ENCODE measurements at places on chromosomes 11 and 22.
A peak's percentile ranks its signal among the peaks of the same experiment; 100 is the strongest.

GRCh38 chr11:47078751-47079521, 97.7 kb downstream of the ARFGAP2 start:
- no peak for DNase-seq

GRCh38 chr11:103055221-103055890, 36.6 kb downstream of the DCUN1D5 start:
- DNase-seq = no peak

GRCh38 chr11:13644997-13645687, 23.3 kb upstream of the FAR1 start:
- no peak for DNase-seq

GRCh38 chr11:113992459-113993110, 17.7 kb downstream of the HTR3A start:
- DNase-seq = no peak

DNA sequence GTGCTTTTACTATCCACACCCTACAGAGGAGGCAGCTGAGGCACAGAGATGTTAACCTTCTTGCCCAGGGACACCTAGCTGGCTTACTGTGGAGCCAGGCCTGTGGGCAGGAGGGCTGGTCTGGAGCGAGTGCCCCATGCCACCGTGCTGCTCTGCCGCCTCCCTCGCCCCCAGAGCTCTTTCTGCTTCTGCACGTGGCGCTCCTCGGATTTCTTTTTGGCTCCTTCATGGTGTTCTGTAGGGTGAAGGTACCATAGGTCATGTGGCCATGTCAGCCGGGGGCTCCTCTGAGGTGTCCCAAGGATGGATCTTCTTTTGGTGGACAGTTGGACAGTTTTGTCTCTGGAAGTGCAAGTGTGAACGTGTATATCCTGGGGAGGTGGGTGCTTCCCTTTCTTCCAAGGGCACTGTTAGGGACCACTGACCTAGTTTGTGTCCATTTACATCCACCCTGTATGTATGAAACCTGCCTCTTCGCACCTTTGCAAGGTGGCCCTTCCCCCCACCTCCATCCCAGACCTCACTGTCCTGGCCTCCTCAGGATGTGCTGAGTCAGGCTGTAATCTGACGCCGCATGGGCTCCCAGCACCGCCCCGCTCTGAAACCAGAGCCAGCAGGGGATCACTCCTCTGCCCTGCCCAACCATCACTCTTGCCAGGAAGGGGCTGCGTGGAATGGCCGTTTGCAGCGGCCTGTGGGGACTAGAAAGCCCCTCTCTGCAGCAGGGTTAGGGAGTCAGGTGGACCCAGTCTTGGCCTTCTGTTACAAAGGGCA, 31.7 kb downstream of the POLR3H start:
- no peak for DNase-seq

DNA sequence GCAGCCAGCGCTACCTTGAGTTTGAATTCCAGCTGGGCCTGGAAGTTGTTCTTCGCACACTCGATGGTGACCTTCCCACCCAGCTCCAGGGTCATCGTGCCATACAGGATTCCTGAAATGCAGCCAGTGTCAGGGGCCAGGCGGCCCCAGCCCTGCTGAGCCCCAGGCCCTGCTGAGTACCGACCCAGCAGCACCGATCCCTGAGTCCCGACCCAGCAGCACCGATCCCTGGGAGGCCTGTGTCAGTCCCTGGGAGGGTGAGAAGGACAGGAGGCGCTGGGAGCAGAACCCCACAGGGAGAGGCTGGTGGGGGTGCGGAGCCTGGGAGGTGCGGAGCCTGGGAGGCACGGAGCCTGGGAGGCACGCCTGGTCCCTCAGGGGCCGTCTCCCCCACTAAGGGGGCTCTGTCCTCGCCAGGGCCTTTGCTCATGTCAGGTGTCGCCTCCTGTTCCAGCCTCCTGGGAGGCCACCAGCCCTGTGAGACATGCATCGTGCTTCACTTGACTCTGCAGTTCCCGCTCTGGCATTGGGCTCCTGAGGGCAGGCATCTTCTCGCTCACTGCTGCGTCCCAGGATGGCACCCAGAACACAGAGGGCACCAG, 37.1 kb upstream of the CARS1 start:
- DNase-seq = no peak

GRCh38 chr11:28366549-28367346, 258.6 kb downstream of the METTL15 start:
- DNase-seq = no peak

DNA sequence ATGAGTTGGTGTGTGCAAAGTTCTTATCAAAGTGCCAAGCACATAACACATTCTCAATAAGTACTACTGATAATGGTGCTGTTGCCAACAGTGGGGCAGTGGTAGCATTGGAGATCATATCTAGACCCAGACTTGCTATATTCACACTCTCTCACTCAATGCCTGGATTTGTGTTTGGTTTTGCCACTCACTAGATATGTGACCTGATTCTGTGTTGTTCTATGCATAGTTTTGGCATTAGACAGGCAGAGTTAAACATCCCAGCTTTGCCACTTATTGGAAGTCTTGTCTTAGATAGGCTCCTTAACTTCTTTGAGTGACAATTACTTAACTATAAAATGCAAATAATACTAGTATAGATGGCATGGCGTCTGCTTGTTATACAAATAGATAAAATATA, 642.6 kb upstream of the CCDC179 start:
- no peak for DNase-seq

- DNase-seq = no peak
Observed at GRCh38 chr22:27990451-27990840, 71.4 kb upstream of the PITPNB start.

- no peak for DNase-seq
Observed at GRCh38 chr11:134519788-134520187, 107.7 kb upstream of the B3GAT1 start.

DNA sequence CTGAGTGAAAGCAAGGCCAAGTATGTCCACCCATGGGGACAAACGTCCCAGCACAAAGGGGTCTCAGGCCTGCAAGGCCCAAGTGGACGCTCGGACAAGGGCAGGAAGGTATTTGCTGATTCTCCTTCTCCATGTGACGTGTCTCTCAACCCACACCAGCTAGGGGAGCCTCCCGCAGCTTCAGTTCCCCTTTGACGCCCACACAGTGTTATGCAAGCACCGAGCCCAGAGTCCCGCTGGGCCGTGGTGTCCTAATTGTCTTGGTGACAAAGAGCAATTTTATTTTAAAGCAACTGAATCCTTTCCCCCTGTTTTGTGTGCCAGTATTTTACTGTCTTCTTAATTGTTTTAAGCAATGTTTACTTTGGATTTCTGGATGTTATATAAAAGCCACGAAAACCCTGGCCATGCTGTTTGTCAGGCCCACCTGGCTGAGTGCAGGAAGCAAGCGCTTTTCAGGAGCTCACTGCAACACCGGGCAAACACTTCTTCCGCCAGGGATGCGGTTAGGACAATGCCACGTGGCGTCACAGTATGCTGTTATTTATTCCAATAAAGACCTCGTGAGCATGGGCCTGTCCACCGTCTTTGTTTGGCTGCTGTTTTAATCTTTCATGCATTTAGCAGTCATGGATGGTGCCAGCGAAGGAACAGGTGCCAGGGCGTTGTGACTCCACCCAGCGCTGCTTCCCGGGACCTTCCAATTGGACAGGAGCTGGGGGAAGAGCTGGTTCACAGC, 8.2 kb upstream of the PARVG start:
- peak; percentile 67 for DNase-seq

- no peak for DNase-seq
Observed at GRCh38 chr11:16796311-16796710, 57.9 kb downstream of the C11orf58 start.

DNA sequence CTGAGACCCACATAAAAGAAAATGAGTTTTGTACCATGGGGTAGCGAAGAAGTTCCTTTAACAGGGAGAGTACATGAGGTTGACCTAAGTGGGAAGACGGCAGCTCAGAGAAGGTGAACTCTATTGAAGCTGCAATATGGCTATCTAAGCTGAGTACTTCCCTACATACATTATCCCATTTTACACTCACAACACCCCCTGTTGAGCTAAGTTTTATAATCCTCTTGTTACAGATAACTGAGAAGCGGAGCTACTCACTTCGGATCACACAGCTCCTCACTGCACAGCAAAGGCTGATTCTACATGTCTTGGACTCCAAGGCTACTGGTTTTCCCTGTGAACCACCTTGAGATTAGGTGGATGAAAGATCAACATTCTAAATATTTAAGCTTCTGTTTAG, 8.2 kb upstream of the PIWIL4 start:
- DNase-seq = no peak

DNA sequence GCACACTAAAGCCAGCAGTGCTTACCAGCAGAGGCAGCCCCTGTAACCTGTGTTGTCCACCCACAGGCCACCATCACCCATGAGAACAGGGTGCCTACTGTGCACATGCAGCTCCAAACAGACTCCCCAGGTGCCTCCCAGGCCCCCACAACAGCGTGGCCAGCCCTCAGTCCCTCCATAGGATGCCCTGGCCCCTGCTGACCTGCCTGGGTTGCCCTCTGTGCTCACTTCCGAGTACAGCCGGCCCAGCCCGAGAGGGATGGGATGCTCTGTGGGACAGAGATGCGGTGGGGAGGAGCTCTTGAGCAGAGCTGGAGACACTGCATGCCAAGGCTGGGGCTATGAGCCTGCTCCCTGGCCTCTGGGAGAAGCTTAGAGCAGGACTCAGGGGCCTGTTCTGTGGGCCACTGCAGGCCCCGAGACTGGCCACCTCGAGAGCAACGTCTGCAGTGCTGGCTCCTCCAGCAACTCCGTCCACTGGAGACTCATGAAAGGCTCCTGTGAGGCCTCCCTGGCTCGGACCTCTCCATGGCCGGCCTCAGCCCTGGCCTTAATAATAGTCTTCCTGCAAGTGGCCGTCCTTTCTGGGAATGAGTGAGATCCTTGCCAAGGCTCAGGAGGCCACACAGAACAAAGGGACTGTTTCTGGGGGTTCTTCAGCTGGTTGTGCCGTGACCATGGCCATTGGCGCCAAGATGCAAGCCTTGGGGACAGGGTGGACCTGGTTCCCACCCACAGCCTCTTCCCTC, 27.0 kb downstream of the FADS2 start:
- DNase-seq = no peak

- no peak for DNase-seq
Observed at GRCh38 chr11:1728301-1728700, 22.1 kb downstream of the IFITM10 start.

- peak; percentile 43 for DNase-seq
Observed at GRCh38 chr11:70568035-70568813, 169.9 kb downstream of the CTTN start.

- DNase-seq = peak; percentile 65
Observed at GRCh38 chr22:36409911-36410756, 22.4 kb upstream of the MYH9 start.

DNA sequence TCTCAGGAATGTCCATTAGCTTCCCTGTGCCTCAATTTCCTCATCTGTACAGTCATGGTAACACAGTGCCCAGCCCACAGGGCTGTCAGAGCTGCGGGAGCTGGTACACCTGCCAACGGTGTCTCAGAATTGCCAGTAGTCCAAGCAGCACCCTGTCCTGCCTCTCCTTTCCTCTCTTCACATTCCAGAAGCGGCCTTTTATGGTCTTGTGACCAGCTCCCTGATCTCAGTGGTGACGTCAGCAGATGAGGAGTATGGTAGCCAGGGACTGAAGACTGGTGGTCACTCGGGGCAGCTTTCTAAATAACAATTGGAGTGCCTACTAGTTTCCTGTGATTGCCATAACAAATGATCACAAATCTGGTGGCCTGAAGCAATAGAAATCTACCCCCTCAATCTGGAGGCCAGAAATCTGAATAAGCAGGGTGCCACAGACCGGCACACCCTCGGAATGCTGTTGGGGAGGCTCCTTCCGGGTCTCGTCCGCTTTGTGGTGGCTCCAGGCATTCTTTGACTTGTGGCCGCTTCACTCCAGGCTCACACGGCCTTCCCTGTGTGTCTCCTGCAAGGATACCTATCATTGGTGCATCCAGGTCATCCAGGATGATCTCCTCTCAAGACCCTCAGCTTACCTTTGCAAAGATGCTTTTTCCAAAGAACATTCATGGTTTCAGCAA, 2.1 kb downstream of the FADD start:
- no peak for DNase-seq

DNA sequence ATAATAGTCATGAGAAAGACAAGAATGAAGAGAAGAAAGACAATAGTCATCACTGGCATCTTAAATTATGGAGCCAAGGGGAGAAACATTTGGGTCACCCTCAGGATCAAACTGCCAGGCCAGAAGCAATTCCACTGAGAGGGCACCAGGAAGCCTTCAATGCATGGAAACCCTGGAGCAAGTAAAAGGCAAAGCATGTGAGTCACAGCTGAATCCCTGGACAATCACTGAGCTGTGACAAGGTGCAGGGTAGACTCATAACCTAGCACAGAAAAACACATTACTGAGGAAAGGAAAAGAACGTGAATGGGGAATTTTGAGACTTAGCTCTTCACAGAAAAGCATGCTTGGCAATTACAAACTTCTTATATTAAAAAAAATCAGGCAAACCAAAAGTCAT, 1.6 kb downstream of the KCNJ1 start:
- no peak for DNase-seq
